Skeletal muscle cell (primary cell): ENCODE measurements at places on chromosomes 11 and 22.

DNA sequence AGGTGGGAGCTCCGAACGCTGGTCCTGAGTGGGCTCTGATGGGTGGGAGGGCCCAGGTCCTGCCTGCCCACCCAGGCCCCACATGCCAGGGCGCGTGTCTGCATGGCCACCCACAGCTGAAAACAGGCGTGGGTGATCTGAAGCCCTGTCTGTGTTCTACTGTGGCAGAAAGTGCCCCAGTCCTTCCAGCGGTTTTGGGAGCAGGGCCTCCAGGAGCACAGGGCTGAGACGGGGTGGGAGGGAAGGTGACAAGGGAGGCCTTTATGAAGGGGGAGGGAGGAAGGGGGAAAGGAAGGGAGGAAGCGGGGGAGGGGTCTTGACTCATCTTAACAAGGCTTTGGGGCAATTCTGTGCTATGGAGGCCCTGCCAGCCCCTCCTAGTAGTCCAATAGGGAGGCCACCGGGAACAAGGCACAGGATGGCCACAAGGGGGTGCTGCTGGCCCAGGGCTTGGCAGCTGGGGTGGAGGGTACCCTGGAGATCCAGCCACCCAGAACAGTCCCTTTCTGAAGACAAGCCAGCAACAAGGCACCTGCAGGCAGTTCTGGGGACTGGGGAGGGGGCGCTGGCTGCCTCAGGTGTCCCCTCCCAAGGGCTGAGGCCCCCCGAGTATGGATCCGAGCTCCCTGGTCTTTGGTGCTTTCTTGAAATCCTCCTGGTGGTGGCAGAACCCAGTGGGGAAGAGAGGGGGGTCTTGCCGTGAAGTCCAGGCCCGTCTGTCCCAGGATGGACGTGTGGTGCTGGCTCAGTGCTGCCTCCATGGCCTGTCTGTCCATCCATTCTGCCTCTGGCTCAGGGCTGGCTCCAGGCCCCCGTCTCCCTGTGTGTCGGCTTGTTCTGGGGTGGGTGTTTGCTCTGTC lies 6.3 kb upstream of the FADS3 start:
- DNase-seq, result no peak

DNA sequence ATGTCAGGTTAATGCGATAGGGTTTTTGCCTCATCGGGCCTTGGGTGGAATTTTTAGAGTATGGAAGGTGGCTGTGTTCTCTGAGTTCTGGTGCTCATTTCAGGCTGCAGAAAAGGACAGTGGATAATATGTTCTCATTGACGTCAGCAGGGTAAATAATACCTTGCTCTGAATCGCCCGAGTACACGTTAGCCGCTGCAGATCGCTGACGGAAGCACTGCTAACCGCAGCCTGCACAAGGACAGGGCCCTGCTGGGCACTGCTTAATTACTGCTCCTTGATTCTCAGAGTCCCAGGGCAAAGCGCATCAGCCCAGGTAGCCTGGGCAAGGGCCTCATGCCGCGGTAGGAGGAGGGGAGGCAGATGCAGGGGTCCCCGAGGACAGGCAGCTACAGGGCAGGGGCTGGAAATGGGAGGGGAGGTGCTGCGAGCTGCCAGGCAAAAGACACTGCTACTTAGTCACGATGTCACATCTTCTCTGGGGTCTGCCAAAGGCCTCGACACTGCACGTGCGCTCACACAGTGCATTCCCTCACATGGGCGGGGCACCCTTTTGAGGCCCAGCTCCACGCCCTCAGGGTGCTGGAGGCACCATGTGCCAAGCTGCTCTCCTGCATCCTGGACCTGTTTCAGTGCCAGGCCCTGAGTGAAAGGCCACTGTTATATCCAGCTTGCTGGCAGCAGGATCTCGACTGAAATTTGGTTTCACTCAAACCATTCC lies 35.2 kb downstream of the PPP2R1B start:
- no peak for DNase-seq

DNA sequence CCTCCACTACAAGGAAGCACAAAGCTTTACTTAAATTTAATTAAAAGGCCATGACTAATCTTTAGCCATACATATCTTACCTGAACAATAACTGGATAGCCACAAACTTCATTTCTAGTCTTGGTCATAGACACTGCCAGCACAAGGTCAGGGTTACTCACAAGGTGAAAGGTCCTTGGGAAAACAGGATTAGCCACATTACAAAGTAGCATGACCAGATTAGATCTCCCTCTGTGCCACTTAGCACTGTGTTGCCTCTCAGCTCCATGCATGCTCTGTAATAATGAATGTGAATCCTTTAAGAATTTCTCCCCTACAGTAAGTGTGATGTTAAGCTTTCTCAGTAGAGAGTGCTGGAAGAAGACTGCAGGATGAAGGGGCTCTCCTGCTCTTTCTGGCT lies 325.1 kb upstream of the MPPED2 start:
- DNase-seq, result no peak

DNA sequence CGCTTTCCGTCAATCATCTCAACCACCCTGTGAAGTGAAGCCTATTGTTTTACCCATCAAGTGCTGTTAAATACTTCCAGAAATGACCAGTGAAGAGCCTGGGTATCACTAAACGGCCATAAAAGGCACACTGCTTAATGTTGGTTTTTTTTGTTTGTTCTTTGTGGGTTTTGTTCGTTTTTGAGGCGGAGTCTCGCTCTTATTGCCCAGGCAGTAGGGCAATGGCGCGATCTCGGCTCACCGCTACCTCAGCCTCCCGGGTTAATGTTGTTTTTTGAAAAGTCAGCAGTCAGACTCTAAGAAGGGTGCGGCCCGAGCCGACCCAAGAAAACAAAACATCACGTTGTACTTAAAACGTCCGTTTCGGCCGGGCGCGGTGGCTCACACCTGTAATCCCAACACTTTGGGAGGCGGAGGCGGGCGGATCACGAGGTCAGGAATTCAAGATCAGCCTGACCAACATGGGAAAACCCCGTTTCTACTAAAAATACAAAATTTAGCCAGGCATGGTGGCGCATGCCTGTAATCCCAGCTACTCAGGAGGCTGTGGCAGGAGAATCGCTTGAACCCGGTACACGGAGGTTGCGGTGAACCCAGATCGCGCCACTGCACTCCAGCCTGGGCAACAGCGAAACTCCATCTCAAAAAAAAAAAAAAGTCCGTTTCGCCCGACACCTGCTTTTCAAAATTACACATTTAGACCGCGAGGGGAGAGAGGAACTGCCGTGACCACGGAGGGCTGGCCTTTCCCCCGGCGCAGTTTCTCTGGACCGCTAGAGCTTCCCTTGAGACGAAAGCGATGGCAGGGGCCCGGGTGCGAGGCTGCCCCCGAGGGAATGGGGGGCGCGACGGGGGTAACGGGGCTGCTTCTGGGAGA lies 714 bp downstream of the CD59 start:
- DNase-seq, result no peak

GRCh38 chr22:45429424-45429823 lies 15.9 kb downstream of the RIBC2 start:
- DNase-seq, result no peak

DNA sequence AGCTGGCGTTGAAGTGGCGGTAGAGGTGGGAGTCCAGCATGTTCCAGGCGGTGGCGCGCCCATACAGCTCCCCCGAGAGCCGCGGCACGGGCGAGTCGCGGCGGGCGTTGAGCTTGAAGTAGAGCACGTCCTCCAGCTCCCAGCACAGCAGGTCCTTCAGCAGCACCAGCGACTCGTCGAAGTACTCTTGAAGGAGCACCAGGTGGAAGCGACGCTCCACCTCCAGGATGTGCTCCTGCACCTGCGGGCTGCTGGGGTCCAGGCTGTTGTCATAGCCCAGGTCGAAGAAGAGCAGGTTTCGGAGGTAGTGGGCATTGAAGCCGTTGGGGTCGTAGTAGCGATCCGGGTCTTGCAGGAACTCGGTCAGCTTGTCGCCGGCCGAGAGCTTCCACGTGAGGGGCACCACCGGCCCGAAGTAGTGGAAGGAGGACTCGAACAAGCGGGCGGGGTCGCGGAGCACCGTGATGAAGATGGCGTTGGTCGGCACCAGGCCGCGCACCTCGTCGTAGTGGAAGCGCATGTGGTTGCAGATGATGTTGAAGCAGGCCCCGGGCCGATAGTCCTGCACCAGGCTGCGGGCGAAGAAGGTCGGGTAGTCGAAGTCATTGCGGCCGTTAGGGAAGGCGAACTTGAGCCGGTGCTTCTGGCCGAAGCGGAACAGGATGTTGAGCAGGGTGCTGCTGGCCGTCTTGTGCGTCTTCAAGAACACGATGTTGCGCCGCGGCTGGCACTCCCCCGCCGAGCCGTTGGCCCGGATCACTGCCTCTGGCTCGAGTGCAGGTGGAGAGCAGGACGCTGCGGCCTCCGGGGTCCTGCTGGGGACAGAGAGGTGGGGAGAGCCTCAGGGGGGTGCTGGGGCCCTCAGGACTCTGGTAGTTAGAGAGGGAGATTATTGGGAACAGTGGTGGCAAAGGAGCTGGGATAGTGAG lies 9.0 kb upstream of the SEC14L6 start:
- no peak for DNase-seq

DNA sequence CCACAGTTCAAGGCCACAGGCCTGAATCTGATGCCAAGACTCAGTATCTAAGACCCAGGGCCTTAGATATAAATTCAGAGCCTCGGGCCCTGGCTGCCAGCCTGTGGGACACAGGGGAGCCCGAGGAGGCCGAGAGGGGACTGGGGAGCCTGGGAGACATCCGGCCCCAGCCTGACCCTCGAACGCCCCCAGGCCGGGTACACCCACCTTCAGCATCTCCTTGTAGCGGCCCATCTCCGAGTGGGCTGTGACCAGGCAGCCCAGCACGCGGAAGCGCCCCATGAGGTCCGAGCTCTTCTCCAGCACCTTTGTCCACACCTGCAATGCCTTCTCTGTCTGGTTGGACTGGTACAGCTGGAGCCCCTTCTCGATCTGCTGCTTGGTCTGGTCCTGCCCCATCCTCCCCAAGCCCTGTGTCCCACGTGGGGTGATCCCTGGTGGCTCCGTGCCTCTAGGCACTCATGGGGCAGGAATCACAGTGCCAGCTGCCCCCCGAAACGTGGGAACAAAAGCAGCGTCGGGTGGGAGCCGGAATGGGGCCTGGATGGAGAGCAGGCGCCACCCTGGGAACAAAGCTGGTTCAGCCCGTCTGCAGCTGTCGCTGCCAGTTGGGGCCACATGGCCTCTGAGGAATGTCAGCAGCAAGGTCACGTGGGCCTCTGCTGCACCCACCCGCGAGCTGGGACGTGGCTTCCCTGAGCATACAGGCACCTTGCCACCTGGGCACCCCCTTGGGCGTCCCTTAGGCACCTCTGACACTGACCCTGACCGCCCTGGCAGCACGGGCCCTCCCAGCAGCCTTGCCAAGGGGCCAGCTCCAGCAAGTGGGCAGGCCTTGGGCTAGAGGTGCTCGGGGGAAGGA lies at the start of gene RAPSN:
RAPSN (minus strand) TSS at position 571 of the 862 bp plus-strand sequence; CDS start at position 399, 172 bp downstream.
- no peak for DNase-seq

DNA sequence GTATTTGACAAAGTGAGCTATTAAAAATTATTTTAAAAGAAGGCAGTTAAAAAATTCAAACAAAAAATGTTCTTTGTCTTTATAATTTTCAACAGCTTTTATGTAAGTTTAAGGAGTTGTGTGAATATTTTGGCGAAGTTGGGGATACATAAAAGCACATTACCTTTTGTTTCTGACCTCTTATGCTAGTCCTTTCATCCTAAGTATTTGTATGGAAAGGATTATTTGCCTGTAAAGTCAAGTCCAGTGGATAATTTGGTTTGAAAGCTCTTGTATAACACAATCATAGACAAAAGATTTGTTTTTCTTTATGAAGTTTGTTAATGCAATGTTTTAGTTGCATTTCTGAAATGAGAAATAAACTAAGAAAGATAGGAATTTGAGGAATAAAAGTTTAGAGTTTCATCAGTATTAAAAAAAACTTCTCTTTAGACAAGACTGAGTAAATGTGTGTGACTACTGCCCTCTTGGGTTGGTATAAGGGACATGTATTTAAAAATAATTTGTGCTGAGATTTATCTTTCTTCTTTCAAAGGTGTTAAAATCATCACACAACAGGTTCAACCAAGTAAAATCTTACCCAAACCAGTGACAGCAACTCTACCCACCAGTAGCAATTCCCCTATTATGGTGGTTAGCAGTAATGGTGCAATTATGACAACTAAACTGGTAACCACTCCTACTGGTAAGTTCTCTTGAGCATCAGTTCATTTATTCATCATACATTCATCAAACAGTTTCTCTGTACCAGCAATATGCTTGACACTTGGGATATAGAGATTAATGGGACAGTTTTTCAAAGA lies 68.2 kb downstream of the EMSY start:
- peak; percentile 5 for DNase-seq
